ENCODE measurements at places on chromosomes 3 and 15. TPM values are rescaled to one million over a fixed set of nuclear protein-coding genes. Genes with fewer than 3 reads are reported as not detected.

- DNase-seq = no peak
Measured at GRCh38 chr15:45100884-45101625, 12.9 kb downstream of the DUOX2 start.

DNA sequence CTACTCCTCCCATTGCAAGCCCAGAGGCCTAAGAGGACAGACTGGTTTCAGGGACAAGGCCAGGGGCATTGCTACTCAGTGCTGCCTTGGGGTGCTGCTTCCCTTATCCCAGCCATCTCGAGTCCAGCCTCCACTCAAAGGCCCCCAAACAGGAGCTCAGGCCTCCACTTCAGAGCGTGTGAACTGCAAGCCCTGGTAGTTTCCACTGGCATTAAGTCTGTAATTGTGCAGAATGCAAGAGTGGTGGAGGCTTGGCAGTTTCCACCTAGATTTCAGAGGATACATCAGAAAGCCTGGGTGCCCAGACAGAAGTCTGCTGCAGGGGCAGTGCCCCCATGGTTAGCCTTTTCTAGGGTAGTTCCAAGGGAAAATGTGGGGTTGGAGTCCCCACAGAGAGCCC lies 192.8 kb upstream of the ST8SIA2 start:
- DNase-seq = no peak

CKMT1B gene
- 0.25 TPM for total RNA-seq

GRCh38 chr15:25849157-25849921 lies 13.8 kb downstream of the ATP10A start:
- peak; percentile 54 for DNase-seq

DNA sequence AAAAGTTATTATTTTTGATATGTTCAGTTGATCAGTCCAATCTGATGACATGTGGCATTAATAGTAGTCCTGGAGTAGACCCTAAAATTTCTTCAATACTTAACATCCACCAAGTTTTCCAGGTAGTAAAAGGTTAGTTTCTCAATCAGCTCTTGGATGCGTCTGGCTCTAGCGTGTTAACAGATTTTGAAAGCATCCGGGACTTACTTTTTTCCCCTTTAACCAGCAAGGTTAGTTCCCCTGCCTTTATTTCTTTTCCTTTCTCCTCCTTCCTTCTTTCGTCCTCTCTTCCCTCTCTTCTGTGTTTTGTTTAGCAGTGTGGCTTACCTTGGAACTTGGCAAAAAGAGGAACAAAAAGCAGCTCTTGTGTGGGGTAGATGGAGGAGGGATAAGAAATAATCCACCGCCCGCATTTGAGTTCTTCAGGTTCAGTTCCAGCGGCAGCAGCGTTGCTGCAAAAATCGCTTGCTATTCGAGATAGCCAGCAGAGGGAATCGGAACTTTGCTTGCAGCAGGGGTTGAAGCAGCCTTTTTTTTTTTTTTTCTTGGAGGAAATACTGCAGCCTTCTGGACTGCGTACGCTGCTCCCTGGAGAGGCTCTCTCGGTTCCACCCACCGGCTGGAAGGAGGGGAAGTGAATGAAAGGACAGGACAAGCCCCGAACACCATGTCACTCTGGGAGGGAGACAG lies at the start of gene RBMS3:
Gene RBMS3, plus strand, starts transcription at position 668 of the 690 bp plus-strand sequence.
- peak; percentile 48 for DNase-seq

GRCh38 chr3:29083676-29084075 lies 197.2 kb upstream of the RBMS3 start:
- DNase-seq = no peak

TM6SF1 gene
- total RNA-seq = 1.3 TPM

FSD2 gene
- total RNA-seq = not detected

GRCh38 chr3:107456501-107456900 lies 66.3 kb upstream of the BBX start:
- no peak for DNase-seq

TTC21A gene
- 1.8 TPM for total RNA-seq

GRCh38 chr15:100806157-100806556 lies 73.5 kb upstream of the ALDH1A3 start:
- no peak for DNase-seq

Measured in activated CD4-positive, alpha-beta T cell treated with anti-CD3 and anti-CD28 coated beads for 36 hours (primary cell).